Transverse colon (tissue), 4 donors: ENCODE measurements at places on chromosomes 4 and X. TPM values are rescaled to one million over a fixed set of nuclear protein-coding genes. Genes with fewer than 3 reads are reported as not detected.

DNA sequence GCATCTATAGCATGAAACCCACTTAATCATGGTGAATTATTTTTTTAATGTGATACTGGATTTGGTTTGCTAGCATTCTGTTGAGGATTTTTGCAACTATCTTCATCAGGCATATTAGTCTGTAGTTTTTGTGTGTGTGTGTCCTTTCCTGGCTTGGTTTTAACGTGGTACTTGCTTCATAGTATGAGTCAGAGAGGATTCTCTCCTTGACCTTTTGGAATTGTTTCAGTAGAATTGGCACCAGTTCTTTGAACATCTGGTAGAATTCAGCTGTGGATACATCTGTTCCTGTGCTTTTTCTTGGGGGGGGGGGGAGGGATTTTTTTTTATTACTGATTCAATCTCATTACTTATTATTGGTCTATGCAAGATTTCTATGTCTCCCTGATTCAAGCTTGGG, 232.0 kb upstream of the KLF8 start:
- no peak for DNase-seq

DNA sequence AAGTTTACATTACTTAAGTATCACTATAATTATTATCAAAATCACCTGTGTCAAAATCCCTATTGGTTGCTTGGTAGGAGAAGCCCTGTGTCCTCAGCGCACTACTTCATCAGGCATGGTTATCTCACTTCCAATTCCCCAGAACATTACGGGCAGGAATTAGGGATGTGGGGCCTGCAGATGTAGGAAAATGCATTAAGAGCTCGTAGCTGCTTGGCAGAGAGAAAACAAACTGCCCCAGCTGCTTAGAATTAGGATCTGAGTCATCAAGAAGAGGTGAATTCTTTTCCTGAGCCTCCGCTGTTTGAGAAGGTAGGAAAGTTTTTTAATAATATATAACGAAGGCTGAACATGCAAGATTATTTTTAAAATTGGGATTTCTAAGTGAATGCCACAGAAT, 31.1 kb upstream of the CLNK start:
- no peak for DNase-seq

DNA sequence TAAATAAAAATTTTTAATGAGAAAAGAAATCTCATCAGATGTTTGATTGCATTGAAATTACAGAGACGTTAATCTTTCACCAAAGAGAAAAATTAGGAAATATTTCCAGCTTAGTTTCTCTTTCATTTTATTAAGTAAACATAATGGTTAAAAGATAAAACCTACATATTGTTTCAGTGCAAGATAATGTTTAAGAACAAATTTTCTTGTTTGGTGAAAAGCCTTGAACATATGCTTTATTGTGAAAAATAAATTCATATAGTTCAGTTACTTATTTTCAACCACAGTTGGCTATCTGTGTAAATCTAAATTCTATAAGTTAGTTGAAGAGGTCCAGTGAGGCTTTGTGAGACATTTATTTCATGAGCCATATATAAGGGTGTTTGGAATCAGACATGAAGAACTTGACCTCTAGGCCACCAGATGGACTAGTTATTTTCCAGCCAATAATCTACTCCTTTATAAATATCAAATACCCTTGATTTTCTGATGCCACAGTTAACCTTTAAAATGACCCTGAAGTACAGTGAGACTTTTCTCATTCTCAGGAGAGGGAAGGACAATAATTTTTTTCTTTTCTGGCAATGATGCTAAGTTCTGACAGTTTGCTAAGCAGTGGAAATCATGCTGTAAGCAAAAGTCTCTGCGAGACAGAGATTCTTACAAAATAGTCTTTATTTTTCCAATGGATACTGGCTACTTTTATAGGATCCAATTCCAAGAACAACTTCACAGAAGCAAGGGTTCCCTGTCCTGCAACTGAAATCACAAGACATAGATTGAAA, 2.5 kb downstream of the ARSJ start:
- DNase-seq: no peak

GRCh38 chrX:129653971-129654651, 645 bp downstream of the APLN start:
- DNase-seq: no peak

DNA sequence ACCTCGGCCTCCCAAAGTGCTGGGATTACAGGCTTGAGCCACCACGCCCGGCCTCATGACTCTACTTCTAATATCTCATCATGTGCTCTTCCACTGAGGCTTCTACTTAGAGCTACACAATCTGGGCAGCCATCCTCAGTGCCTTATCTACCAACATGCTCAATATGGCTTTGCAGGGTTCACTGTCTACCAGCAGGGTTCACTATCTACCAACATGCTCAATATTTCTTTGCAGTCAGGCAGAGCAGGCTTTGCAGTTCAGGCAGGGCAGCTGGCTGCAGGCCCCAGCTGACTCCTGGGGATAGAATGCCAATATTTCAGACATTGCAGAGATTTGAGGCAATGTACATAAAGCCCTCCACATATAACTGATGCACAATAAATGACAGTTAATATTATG, 47.5 kb downstream of the PKD2 start:
- peak; percentile 37 for DNase-seq

DNA sequence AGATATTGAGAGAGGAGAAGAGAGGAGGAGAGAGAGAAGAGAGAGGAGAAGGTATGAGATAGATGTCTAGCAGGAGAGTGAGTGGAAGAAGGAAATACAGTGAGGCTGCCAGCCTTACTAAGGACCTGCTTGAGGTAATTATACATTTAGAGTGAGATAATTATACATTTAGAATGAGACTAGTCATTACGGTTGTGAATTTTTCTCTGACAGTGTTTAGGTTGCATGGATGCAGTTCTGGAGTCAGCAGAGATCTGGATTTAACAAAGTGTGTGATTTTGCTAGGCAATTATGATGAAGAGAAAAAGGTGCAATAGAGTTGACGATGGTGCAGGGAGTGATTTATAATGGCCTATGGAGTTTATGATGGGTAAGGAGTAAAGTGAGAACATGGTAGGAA, 187.1 kb upstream of the ARX start:
- DNase-seq: no peak

GYPB gene
- not detected for total RNA-seq

HSFX2 gene
- total RNA-seq: not detected

HOPX gene
- 27.5 TPM for total RNA-seq

RIBC1 gene
- total RNA-seq: not detected
